ENCODE measurements at places on chromosomes 3 and 15.

DNA sequence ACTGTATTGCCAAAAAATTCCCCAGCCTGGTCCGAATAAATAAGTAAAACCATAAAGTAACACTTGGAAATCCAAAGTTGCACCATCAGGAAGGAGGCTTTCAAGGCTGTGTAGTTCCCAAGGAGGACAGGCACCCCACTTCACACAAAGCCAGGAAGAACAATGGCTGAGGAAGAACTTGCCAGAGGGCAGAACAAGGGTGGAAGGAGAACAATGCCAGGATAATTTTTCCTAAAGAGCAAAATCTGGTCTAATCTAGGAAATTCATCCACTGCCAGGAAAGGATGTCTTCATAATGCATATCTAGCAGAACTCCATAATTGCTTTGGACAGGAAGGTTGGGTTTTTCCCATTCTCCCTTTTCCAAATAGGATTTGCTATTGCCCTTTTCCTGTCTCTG is 15.7 kb upstream of the ARID3B start:
- no peak for DNase-seq

DNA sequence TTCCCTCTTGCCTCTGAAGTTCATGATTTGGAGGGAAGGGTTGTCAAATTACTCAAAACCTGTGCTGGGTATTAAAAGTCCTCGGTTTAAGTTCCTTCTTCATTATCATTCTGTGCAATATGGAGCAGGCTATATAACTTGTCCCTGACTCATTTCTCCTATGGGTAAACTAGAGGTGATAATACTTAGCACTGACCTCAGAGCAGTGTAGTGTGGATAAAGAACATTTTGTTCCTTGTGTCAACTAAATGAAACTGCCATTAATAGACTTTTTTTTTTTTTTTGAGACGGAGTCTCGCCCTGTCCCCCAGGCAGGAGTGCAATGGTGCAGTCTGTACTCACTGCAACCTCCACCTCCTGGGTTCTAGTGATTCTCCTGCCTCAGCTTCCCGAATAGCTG is 2.2 kb upstream of the BBX start:
- no peak for DNase-seq

DNA sequence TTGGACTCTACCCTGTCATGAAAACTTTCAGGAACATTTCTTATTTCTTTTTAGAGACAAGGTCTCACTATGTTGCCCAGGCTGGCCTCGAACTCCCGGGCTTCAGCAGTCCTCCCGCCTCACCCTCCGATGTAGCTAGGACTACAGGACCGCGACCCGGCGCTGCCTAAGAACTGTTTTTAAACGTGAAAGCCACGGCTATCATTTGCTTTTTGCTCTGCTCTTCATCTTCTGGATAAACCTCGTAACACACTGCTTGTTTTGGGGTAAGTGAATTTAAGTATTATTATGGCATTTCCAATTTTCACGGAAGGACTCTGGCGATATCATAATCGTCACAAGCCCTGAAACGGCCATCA is 14.3 kb upstream of the CCNL1 start:
- DNase-seq: no peak

DNA sequence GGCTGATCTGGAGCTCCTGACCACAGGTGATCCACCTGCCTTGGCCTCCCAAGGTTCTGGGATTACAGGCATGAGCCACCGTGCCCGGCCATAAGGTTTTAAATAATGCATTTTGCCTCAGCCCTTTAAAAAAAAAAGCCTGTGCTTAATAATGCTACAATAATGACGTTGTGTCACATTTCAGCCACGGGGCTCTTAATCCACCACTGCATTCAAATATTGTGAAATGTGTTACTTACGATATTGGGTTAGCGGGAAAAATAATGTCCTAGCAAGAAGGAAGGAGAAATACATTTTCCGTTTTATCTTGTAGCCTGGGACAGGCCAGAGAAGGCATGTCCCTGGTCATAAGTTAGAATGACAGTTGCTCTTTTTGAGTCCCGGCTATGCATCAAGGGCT is 17.6 kb downstream of the PAQR5 start:
- no peak for DNase-seq

- DNase-seq: no peak
Measured at GRCh38 chr15:32057876-32058425, 27.6 kb downstream of the CHRNA7 start.

DNA sequence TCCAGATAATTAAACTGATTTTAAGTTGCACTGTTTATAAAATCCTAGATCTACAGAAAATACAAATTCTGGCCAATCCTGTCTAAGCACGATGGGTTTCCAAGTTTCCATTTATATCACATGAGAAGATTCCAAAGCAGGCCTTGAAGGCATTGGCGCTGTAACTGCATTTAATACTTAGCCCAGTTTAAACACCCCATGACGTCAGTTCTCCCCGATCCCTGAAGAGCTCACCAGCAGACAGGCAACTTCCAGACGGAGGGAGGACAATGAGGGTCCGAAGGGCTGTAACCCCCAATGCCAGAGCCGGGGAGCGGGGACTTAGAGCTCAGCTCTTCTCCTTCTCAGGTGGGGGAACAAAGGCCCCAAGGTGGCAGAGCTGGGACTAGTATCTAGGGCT is 117.3 kb downstream of the XXYLT1 start:
- DNase-seq: no peak

- DNase-seq: no peak
Measured at GRCh38 chr3:12583280-12583679, 26.4 kb downstream of the MKRN2 start.

- no peak for DNase-seq
Measured at GRCh38 chr15:58038426-58039078, 27.0 kb downstream of the ALDH1A2 start.

DNA sequence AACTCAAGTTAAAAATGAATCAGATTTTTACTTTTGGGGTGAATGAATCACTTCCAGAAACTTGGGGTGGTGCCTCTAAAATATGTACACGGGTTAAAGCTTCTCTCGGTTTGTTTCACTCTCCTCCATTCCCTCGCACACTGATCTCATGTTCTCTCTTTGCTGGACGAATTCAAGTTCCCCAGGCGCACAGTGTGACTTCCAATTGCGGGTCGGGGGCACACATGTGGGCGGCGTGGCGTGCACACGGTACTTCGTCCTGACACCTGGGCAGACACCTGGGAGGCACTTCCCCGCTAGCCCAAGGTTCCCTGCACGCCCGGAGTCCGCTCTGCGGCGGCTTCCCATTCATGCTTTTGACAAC is 692 bp downstream of the SCAANT1 start:
- DNase-seq: no peak

- no peak for DNase-seq
Measured at GRCh38 chr3:53694666-53695323, 151.4 kb downstream of the CHDH start.

DNA sequence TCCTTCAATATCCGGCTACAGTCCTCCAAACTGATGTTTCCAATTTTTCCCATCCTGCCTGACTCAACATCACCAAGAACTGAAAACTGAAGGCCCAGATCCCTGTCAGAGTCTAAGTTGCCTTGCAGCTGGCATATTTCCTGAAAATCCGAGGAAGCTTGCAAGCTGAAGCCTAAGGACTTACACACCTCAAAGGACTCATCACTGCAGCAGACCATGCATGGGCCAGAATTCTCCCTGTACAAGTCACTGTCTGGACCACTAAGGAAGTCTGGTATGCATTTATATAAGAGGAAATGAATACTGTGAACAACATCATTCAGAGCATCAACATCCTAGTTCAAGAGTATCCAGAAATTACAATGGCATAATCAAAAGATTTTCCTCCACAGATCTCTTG is 548.8 kb upstream of the MDFIC2 start:
- DNase-seq: no peak

DNA sequence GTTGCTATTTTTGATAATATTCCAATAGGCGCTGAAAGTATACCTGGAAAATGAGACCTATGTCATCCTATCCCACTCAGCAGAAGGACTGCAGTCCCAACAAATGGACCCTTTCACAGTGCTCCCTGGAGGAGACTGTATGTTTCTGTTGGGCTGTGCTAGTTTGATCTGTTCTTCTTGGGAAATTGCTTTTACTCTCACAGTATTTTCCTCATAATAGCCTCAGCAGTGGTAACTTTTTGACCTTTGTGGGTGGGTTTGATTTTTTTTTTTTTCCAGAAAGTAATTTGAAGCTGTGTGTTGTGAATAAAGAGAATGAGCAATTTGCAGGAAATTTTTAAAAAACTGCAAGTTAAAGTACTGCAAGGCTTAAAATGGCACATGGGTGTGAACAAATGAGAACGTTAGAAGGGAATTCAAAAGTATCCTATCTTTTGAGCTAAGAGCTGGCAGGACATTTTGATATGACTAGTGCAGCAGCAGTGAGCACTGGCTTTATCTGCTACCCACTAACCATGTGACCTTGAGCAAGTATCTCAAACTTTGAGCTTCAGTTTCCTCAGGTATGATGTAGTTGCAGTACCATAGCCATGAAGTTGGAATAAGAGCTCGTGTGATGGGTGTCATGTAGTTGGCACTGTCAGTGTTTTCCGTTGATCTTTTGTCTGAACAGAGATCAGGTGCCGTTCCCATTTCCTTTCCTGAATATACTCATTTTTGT is 118.4 kb downstream of the ATG7 start:
- no peak for DNase-seq

DNA sequence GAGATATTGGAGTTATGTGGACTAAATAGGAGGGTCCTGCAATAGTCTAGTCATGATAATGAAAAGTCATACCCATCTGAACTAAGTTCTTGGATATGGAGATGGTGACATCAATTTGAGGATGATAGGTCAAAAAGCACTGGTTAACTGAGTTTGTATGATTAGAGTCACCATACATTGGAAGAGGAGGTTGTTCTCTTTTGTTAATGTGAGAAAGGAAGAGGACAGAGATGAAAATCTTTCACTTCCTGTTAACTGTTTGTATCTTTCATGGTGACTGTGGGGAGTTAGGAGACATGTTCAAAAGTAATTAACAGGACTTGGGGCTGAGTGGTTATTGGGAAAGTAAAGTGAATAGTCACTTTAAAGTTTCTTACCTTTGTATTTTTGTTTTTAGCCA is 11.1 kb downstream of the TMEM62 start:
- no peak for DNase-seq

DNA sequence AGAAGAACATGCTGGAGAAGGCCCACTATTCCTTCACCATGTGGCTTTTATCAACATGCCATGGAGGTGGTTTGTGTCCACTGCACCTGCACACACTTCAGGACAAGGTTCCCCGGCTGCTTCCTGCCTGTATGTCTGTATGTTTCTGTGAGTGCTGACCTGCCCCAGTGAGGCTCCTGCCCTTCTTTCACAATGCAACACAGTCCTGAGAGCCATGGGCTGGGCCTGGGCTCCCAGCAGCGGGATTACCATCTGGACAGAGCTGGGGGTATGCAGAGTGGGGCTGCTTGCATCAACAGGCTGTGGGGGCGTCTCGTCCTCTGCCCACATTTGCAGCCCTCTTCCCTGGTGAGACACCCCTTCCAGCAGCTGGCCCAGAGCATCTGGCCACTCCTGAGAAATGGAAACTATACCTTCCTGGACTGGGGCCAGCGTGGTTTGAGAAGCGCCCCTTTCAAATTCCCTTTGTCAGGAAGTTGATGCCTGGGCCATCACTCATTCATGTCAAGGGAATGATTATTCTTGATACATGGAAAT is 29.3 kb upstream of the C15orf39 start:
- DNase-seq: no peak

DNA sequence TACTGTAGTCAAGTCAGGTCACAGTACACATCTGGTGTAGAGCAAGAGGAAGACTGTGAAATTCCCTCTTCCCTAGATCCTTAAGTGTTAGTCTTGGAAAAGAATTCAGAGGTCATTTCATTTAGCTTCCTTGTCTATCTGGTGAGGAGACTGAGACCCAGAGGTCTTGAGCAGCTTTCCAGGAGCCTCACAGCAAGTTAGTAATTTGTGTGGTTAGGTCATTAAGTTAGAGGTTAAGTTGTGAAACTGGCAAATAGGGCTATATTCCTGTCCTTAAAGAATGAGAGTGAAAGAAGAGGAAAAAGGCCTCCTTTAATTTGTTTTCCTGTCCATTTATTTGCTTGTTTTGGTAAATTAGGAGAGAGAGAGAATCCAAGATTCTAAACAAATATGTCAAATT is 9.0 kb downstream of the PODXL2 start:
- DNase-seq: no peak

- DNase-seq: no peak
Measured at GRCh38 chr3:192731233-192731632, 3.9 kb upstream of the FGF12 start.

- DNase-seq: no peak
Measured at GRCh38 chr15:48616216-48616615, 29.3 kb downstream of the FBN1 start.

- DNase-seq: no peak
Measured at GRCh38 chr3:195036974-195037373, 234.0 kb downstream of the XXYLT1 start.

DNA sequence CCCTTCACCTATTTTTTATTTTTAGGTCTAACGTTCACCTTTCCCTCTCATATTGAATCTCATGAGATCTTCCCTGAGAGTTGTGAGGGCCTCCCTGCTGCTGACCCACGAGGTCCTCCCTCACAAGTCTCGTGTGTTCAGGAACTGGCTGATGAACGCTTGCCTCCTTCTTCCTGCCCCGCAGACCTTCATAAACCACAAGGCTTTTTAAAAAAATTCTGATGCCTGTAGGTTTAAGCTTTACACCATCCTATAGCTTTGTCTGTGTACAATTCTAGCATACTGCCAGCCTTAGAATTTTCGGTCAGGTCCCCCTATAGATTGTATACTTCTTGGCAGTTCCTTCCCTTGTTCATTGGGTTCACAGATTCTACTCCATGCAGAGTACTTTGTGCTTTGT is 50.5 kb downstream of the CHST2 start:
- DNase-seq: no peak

GRCh38 chr3:179613807-179614206 is 9.2 kb downstream of the NDUFB5 start:
- no peak for DNase-seq

- no peak for DNase-seq
Measured at GRCh38 chr3:158483701-158484235, 87.2 kb upstream of the MLF1 start.

- DNase-seq: no peak
Measured at GRCh38 chr3:126480861-126481260, 5.2 kb upstream of the ZXDC start.

- DNase-seq: no peak
Measured at GRCh38 chr3:8937064-8938020, 25.9 kb downstream of the RAD18 start.

- DNase-seq: no peak
Measured at GRCh38 chr3:189122110-189122509, 49.7 kb upstream of the TPRG1 start.

GRCh38 chr3:29436612-29437323 is 155.9 kb downstream of the RBMS3 start:
- DNase-seq: no peak

DNA sequence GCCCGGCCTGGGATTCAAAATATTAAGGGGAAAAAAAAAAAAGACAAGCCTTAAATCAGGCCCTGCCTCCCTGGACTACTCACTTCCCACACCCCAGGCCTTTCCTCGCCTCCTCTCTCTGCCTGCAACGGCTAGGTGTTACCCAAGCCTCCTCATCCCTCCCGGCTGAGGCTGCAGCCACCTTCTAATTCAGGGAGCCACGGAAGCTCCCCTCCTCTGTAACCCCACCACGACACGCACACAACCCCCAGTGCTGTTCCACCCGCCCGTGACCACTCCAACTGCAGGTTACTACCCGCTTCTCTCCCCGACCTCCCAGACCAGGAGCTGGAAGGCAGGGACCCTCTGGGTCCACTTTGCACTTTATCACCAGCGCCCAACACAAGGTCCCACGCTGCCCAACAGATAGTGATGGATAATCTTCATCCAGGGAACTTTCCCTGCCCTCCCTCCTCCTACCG is 936 bp downstream of the KIF7 start:
- DNase-seq: no peak
